ENCODE measurements at places on chromosomes 13 and 19. TPM values are rescaled to one million over a fixed set of nuclear protein-coding genes. Genes with fewer than 3 reads are reported as not detected.

The CCDC70 gene
- not detected for polyA plus RNA-seq

The ELANE gene
- 1.2 TPM for polyA plus RNA-seq

The LGALS14 gene
- polyA plus RNA-seq = not detected

The TRPC4 gene
- polyA plus RNA-seq = 0.20 TPM

The KANK3 gene
- 16.4 TPM for polyA plus RNA-seq

GRCh38 chr13:109875746-109876145 is 89.4 kb upstream of the IRS2 start:
- DNase-seq = no peak

- DNase-seq = no peak
Observed at GRCh38 chr19:47113850-47114651, 475 bp upstream of the ZC3H4 start.

DNA sequence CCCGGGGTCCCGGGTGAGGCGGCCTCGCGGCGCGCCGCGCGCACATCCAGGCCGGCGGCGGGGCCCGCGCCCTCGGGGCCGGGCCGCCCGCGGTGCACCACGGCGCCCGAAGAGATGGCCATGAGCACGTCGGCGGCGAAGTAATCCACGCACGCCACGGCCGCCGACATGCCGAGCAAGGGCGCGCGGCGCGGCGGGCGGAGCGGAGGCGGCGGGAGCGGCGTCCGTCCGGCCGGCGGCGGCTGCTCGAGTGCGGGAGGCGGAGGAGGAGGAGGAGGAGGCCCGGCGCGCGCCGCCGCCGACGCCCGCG is at the start of gene KLF16:
Gene KLF16 (minus strand): TSS at position 252 of the 310 bp plus-strand sequence. CDS start 82 bp downstream, at position 170.
- no peak for DNase-seq

GRCh38 chr13:93307136-93307535 is 80.5 kb downstream of the GPC6 start:
- no peak for DNase-seq

- DNase-seq = no peak
Observed at GRCh38 chr13:90201202-90201601, 1146.3 kb upstream of the MIR17HG start.

DNA sequence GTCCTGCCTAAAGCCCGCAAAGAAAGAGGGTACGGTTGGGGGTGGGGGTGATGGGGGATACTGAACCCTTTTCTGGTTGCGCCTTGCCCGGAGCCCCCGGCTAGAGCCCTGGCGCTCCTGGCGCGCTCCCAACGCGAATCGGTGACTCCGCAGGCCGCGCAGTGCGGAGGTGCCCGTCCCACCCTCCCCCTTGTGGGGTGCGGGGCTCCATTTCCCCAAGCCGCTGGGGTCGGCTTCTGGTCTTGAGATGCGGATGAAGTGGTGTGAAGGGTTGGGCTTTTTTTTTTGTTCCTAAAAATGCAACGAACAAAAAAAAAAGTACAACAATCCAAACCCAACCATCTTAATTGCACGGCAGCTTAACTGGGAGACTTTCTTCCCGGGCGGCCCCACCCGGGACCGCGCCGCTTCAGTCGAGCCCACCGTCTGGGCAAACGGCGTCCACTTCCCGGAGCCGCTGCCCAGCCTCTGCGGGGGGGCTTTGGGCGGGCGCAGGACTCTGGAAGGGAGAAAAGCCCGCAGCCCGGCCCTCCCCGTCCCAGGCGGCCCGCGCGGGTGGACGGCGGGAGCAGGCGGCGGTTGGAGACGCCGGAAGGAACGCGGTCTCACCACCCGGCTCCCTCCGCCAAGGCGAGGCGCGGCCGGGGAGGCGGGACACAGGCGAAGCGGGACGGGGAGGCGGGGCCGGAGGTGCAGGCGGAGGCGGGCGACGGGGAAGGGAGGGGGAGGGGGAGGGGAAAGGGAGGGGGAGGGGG is 504 bp upstream of the TRIM13 start:
- DNase-seq = peak; percentile 95

DNA sequence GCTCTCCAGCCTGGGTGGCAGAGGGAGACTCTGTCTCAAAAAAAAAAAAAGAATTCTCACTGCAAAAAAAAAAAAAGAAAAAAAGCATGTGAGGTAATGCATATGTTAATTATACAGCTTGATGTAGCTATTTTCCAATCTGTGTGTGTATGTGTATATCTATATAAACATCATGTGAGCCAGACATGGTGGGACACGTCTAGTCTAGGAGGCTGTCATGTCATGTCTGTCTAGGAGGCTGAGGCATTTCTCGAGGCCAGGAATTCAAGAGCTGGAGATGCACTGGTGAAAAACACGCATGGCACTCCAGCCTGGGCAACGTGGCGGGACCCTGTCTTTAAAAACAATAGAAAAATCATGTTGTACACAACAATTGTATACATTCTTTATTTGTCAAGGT is 6.9 kb upstream of the SBK3 start:
- DNase-seq = no peak

DNA sequence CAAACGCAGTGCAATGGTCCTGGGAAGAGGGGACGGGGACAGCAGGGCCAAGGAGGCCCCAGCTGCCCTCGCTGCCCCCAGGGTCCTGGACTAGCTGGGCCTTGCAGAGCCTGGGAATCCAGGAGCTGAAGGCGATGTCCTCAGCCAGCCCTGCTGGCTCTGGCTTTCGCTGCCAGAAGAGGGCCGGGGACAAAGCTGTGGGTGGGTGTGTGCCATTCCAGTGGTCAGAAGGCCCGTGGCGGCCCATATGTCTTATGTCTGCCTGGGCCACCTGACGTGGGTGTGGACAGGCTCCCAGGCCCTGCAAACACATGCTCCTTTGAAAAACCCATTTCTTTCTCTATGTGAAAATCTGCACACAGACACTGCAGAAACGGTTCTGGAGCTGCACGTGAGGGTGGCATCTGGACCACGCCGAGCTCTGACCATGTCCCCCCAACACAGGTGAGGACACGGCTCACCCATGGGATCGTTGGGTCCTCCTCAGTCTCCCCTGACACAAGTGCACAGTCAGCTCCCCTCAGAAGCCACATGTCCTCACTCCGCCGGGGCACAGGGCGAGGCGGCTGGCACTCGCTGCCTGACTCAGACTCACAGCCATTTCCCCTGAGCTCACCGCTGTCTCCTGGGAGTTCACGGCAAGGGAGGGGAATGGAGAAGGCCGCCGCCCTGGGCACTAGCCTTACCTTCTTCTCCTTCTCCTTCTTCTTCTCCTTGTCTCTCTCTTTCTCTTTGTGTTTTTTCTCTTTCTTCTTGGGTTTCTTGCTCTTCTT is 16.9 kb downstream of the IZUMO4 start:
- DNase-seq = no peak

DNA sequence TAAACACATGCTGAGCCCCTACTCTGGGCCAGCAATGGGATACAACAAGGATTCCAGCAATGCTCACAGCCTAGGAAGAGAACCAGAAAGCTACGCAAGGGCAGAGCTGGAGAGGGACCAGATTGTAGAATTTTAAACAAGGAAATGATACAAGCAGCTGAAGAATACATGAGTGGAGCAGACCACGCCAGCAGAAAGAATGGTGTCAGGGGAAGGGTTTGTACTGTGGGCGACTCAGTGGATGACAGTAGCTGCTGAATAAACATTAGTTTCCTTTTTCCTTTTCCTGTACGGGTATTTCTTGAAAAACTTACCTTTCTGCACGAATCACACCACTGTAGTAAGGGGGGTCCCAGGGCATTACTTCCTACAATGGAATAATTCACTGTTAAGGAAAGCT is 30.7 kb downstream of the MIPEP start:
- DNase-seq = no peak

GRCh38 chr19:49589502-49589905 is 1.5 kb upstream of the PRR12 start:
- no peak for DNase-seq

GRCh38 chr13:46648166-46648607 is 95.2 kb downstream of the LRCH1 start:
- no peak for DNase-seq

DNA sequence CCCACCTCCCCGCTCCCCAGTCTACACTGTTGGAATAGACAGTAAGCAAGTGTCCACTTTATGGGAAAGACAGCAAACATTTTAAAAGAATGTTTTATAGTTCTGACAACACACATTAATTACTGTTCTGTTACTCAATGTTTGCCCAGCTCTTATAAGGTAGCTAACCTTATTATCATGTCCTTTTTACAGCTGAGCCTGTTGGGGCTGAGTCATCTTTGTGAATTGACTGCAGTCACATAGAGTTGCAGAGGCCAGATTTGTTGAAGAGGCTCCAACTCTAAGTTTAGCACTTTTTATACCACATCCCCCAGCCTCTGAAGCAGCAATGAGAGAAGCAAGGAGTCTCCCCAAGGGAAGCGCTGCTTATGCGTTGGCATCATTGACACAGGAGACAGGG is 76.2 kb downstream of the C13orf42 start:
- no peak for DNase-seq

- DNase-seq = no peak
Observed at GRCh38 chr13:40356011-40356410, 310.4 kb downstream of the FOXO1 start.

DNA sequence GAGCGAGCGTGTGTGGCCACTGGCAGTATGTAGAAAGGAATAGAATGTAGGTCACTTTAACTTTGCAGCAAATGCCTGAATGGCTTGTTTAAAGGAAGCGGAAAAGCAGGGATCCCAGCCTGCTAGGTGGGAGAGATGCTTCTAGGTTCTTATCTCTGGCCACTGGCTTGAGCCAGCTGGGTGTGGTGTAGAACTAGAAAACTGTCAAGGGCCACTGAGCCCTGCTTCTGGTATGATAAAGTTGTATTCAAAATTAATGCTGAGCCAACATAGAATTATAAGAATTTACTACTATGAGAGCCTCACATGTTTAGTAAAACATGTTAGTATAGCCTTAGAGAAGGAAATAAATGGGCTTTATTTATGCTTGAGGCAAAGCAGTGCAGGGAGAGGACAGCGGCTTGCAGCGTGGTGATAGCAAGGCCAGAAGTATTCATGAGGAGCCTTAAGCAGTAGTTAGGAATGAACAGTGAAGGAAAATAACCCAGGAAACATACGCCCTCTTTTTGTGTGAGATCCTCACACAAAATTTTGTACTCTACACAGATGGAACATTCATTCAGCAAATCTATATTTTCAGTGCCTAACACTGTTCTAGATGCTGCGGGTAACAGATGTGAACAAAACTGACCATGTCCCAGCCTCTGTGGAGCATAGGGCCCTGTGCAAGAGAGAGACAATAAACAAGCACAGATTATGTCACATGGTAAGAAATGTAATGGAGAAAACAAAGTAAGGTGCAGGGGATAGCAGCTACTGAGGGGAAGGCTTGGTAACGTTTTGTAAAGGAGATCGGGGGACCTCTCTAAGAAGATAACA is 863.2 kb downstream of the DIAPH3 start:
- DNase-seq = no peak

DNA sequence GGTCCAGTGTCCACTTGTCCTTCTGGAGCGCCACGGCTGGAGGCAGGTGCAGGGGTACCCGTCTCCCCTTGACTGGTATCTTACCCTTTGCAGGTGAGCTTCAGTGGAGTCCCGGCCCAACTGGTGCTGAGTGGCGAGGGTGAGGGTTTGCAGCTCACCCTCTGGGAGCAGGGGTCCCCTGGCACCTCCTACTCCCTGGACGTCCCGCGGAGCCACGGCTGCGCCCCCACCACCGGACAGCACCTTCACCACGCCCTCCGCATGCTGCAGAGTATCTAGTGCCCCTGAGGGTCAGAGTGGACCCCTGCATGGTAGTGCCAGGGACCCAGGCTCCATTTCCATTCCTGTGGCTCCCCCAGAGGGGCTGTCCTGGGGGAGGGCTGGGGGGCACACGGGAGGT is 11.1 kb downstream of the PLK5 start:
- no peak for DNase-seq

- DNase-seq = no peak
Observed at GRCh38 chr19:1841209-1841924, 6.9 kb downstream of the REXO1 start.

DNA sequence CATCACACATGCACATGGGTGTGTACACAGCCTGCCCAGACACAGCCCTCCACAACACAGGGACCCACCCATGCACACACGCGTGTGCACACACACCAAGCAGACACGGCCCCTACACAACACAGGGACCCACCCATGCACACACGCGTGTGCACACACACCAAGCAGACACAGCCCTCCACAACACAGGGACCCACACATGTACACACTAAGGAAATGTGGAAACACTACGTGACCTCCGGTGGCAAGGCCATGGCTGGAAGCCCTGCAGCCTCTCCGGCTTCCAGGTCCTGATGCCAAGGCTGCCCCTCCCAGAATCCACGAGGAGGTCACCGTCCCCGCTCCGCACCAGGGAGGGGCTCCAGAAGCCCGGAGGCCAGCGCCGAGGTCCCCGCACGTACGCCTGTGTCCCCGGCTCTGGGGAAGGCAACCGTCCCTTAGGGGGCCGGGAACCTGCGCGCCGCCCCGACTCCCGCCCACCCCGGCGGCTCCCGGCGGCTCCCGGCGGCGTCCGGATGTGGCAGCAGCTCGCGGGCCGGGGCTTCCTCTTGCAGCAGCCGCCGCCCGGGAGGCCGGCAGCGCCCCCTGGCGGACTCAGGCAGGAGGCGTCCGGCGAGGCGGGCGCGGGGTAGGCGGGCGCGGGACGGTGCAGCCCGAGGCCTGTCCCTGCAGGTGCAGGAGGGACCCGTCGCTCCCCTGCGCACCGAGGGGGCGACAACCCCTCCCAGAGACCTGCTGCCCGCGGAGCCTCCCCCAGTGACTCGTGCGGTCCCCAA is 29.8 kb upstream of the GRTP1 start:
- DNase-seq = peak; percentile 82

- DNase-seq = no peak
Observed at GRCh38 chr19:3478409-3479176, 1.7 kb downstream of the SMIM24 start.

DNA sequence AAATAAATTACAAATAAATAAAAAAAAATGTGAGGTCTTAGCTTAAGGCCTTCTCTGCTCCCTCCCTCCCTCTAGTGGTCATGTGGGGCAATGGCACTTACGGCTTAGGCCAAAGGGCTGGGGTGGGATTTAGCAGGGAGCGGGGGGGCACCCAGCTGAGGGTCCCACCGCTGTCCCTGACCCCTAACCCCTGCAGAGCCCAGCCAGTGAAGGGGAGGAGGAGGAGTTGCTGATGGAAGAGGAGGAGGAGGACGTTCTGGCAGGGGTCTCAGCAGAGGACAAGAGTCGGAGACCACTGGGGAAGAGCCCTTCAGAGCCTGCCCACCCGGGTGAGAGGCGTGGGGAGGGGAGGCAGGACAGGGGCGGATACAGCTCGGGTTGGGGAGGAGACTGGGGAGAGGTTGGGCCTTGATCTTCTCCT is 9.3 kb downstream of the MPND start:
- DNase-seq = no peak

- DNase-seq = peak; percentile 33
Observed at GRCh38 chr13:41561170-41561569, 103.8 kb downstream of the RGCC start.
